ENCODE measurements at places on chromosomes 11 and 22. TPM values are rescaled to one million over a fixed set of nuclear protein-coding genes. Genes with fewer than 3 reads are reported as not detected.

Gene SMIM38
- total RNA-seq: 2.2 TPM

- DNase-seq: no peak
These were observed 1434.8 kb downstream of the TBC1D22A start for GRCh38 chr22:48197189-48197690.

Gene CSF2RB
- total RNA-seq: 10.1 TPM

DNA sequence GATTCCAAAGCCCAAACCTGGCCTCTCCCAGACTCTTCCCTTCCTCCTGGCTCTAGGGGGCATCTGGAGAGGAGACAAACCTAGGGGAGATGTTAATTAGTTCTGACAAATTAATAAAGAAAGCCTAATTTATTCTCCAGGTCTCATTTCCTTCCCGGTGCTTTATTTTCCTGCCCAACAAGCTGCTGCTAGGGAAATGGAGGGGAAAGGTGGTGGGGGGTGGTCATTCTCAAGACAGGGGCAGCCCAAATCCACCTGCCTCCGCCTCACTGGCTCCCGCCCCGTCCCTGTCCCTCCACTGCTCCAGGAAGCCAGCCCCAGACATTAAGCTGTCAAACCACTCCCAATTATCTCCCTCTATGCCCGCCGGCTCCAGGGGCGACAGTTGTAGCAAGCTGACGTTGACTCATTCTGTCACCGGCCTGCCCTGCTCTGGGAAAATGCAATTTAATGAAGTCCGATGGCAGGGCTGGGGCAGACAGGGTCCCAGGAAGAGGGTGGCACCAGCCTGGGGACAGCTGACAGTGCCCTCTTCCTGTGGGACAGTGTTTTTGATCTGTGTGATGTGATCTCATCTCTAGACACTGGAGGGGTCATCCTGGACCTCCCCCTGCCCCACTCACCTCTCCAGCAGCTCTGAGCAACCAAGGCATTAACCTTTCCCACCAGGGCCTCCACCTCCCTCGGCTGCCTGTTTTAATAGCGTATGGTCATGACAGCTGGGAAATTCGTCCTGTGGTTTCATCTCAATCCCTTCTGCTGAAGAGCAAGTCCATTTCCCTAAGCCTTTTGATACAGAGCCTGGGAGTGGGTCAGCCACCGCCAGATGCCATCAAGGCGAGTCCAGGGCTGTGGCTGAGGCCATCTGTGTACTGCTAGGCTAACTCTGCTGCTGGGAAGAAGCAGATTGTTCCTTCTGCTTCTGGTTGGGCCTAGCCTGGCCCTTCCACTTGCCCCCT lies 27.1 kb downstream of the NECTIN1 start:
- DNase-seq: no peak
